HepG2 (cell line): ENCODE measurements at places on chromosomes 1 and 21.

DNA sequence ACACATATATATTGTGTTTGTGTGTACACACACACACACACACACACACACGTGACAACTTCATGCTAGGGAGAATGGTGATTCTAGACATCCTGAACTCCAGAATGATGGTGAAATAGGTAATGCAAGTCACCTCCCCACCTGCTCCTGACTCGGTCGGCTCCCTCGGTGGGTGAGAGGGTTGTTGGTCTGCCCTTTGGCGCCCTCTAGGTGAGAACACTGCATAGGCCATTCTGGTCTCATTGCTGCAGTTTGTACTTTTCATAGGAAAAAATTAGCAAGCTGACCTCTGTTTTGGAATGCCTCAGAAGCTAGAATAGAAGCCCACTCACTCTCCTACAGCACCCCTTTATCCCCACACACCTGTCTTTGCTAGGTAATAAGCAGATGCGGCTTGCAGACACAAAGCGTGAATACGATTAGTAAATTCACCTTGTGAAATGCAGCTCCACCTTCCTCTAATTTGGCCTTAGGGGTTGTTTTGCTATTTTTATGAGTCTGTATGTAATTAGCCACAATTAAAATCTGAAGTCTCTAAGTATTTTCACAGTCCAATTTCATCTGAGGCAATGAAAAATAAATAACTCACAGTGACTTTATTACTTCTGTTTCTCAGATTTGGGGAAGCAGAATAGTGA is 130.0 kb upstream of the KCNJ15 start:
- H3K36me3 ChIP-seq: no peaks in the 10 kb centered on the region
- H3K4me1 ChIP-seq: no peaks in the 10 kb centered on the region
- no peaks in the 10 kb centered on the region for H3K27me3 ChIP-seq
- peak; percentile 35 for DNase-seq
- no peak overlapping the region for H3K27ac ChIP-seq
- H3K4me3 ChIP-seq: no peak overlapping the region

DNA sequence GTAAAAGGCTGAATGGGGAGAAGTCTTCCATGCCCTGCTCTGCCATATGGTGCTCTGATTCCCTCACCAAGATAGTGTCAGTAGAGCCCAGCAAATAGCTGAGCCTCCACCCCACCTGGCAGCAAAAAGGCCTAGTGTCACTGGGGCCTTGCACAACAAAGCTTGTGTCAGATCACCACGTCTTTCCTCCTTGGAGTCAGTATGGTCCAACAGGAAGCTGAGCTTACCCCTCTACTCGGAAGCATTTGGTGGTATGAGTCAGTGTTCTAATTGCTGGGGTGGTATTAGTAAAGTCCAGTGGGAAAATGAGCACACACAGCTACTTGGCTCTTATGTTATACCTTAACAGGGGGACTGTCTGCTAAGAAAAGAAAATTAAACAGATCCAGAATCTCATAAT is 18.7 kb upstream of the RRP15 start:
- no peak overlapping the region for H3K4me3 ChIP-seq
- DNase-seq: no peak
- no peaks in the 10 kb centered on the region for H3K36me3 ChIP-seq
- H3K4me1 ChIP-seq: no peaks in the 10 kb centered on the region

GRCh38 chr1:6666696-6667095 is 34.9 kb downstream of the DNAJC11 start:
- H3K27ac ChIP-seq: no peak overlapping the region
- no peak overlapping the region for H3K4me3 ChIP-seq
- no peaks in the 10 kb centered on the region for H3K4me1 ChIP-seq
- H3K36me3 ChIP-seq: peaks cover 15% of the 10 kb centered on the region

DNA sequence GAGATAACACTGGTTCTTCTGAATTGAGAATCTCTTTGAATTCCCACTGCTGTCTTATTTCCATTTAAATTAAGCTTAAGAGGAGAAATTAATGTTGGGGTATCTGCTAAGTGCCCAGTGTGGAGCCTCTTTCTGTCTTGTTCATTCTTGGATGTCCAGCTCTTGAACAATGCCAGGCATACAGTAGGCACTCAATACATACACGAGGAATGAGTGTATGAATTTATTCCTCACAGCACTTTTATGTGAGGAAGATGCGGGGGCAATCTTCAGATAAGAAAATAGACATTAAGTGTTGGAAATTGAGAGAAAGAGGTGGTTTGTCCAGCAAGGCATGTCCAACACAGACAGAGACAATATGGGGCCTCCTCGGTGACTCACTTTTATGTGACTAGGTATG is 11.8 kb upstream of the ATF3 start:
- no peaks in the 10 kb centered on the region for H3K27me3 ChIP-seq
- no peak overlapping the region for H3K4me3 ChIP-seq
- no peaks in the 10 kb centered on the region for H3K36me3 ChIP-seq
- peak overlapping the region; percentile 10 for H3K27ac ChIP-seq
- peaks cover 36% of the 10 kb centered on the region for H3K4me1 ChIP-seq

- no peak for DNase-seq
- no peaks in the 10 kb centered on the region for H3K27me3 ChIP-seq
- H3K27ac ChIP-seq: no peak overlapping the region
- no peaks in the 10 kb centered on the region for H3K4me1 ChIP-seq
- no peaks in the 10 kb centered on the region for H3K36me3 ChIP-seq
Observed at GRCh38 chr1:58477390-58477789, 69.1 kb downstream of the OMA1 start.

DNA sequence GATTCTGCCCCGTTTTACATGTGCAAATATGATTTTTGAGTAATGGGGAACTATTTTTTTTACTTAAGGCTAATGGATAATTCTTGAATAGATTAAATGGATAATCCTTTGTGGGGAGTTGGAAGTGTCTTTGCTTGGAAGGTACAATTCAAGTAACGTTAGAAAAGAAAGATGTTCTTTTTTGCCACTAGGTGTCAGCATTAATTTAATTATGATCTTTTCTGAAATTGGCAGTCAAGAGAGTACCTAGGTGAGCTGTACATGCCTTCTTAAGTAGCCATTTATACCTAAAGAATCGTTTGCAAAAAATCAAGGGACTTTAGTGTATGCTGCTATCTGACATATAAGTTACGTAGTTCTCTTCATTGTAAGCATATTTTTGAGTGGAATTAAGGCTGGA is 2.2 kb downstream of the FBXO28 start:
- H3K27ac ChIP-seq: no peak overlapping the region
- peak; percentile 47 for DNase-seq
- H3K27me3 ChIP-seq: no peaks in the 10 kb centered on the region
